Aorta (tissue), 5 donors: ENCODE measurements at places on chromosomes 2 and 18. TPM values are rescaled to one million over a fixed set of nuclear protein-coding genes. Genes with fewer than 3 reads are reported as not detected.

Gene UGT1A1
- total RNA-seq: not detected

Gene TEX51
- total RNA-seq: not detected

Gene GCA
- 35.2 TPM for total RNA-seq

Gene UGT1A5
- total RNA-seq: not detected

Gene LRATD1
- 2.0 TPM for total RNA-seq

Gene PRSS56
- not detected for total RNA-seq

Gene MAL
- 1.9 TPM for total RNA-seq

DNA sequence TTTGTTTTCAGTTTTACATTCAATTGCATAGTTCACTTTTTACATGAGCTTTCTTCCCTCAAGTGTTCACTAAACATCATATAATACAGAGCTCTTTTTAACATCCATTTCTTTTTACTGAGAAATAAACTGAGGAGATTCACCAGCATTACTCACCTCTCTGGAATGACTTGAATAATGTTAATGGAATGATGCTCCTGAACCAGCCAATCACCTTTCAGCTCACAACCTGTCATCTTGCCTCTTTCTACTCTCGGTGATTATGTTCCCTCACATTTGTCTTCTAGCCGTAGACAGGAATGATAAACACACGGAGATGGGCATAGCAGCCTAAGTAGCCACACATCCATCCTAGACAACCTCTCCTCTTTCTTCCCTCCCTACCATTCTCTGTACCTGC is 301.7 kb downstream of the PAX3 start:
- no peak for DNase-seq

GRCh38 chr18:22858121-22858520 is 75.0 kb upstream of the RBBP8 start:
- no peak for DNase-seq

- DNase-seq: no peak
Measured at GRCh38 chr2:100603414-100603813, 40.6 kb downstream of the PDCL3 start.

DNA sequence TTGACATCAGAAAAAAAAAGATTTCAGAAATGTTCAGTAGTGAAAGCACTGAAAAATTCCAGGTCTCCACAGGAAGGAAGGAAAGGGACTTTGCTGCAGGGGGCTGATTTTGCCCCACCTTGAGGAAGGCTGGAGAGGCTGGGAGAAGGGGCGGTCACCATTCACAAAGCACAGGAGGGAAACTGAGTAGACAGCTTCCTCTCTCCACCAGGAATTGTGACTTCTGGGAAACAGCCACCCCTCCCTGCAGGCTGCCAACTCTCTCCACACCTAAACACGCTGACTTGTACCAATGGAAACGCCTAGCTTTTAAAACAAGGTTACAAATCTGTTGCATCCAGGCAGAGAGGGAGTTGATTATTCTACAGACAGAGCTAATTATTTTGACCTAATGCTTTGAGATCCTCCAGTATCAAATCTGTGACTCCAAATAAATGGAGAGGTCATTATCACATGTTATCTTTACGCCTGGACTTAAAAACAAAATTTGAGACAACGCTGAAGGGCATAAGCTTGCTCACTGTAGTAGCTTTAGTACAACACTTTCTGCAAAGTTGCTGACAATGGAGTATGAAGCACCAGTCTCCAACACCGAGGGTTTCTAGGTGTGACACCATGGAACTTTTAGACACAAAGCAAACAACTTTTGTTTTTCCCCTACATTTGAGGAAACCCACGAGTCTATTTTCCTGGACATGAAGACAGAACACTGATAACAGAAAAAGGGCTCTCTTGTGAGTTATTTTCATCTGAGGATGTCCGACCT is 42.7 kb downstream of the EPHA4 start:
- DNase-seq: no peak

DNA sequence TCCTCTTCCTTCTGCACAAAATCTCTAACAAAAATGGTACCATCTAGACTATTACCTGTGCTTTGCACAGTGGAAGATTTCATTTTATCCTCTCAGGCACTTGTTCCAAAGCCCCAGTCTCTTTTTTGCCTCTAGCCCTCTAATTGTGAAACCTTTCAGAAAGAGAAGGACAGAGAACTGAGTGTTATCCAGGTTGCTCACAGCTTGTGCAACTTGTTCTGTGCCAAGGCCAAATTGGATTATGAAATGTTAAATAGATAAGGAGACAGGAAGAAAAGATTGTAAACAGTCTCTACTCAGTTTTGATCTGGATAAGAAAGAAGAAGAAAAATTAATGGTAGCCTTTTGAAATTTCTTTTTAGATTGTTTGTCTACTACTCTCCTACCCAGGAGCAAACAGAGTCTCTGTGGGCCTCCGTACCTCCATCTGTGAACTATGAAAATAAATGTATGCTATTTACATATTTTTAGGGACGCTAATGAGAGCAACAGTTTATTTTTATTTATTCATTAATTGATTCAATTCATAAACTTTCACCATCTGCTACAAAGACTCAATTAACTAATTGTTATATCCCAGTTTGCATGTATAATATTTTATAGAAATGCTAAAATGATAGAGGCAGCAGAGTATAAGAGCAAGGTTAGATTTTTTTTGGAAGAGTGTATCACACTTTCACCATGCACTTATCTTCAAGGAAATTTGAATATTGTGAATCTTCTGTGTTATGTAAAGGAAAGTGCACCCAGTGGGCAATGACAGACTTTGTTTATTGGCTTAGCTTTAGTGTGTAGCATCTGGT is 339.0 kb upstream of the ETAA1 start:
- DNase-seq: no peak

DNA sequence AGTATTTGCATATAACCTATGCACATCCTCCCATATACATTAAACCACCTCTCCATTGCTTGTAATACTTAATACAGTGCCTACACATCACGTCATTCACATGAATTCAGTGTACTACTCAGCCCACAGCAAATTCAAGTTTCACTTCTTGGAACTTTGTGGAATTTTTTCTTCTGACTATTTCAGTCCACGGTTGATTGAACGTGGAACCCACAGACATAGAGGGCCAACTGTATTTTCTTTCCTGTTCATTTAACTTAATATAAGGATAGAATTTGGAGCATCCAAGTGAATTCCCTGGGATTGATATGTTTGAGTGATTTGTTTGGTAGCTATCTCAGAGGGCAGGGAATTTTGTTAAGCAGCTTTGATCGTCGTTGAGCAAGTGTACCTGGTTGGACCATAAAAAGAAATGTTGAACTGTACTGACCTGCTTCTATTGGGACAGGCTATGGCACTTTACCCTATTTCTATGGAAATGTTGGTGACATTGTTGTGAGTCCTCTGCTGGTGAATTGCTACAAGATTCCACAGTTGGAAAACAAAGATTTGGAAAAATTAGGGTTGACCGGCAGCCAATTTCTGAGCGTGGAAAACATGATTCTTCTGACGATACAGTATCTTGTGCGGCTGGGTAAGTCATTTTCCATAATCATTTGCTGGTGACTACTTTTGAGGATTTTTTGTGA is 156.6 kb downstream of the ESCO1 start:
- DNase-seq: no peak

- no peak for DNase-seq
Measured at GRCh38 chr2:217625557-217626169, 377.1 kb downstream of the TNS1 start.

- DNase-seq: peak; percentile 53
Measured at GRCh38 chr2:55231546-55232083, 478 bp downstream of the CLHC1 start.

GRCh38 chr18:35836932-35837331 is 135.5 kb upstream of the RMP24 start:
- no peak for DNase-seq

GRCh38 chr2:181790716-181791649 is 100.5 kb upstream of the ITPRID2 start:
- no peak for DNase-seq

- no peak for DNase-seq
Measured at GRCh38 chr2:235449568-235449967, 44.3 kb upstream of the AGAP1 start.

- no peak for DNase-seq
Measured at GRCh38 chr18:46859855-46860254, 57.5 kb downstream of the PIAS2 start.

DNA sequence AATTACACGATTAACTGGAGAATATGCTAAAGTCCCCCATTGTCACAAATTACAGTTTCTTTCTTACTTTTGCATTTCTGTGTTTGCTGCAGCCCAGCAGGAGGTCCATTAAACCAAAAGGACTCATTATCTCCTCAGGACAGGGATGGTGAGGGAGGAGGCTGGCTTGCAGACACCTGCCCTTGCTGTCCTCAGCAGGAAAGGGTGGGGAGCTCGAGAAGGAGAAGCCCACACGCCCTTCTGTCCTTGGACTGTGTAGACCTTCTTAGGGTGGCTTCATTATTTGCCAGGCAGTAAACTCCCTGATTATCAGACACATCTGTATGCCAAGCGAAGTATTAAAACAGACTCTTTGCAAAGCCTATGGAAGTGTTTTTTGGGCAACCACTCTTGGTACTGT is 196.0 kb downstream of the LDLRAD4 start:
- no peak for DNase-seq

- no peak for DNase-seq
Measured at GRCh38 chr2:154457286-154457685, 241.2 kb upstream of the KCNJ3 start.

DNA sequence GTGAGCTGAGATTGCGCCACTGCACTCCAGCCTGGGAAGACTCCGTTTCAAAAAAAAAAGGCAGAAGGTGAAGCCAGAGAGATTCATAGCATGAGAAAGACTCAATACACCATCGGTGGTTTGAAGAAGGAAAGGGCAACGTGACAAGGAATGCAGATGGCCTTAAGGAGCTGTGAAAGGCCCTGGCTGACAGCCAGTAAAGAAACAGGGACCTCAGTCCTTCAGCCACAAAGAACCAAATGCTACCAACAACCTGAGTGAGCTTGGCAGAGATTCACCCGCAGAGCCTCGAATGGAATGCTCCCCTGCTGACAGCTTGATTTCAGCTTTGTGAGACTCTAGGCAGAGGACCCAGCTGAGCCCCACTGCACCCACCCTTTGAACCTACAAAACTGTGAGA is 154.9 kb upstream of the NDUFV2 start:
- DNase-seq: no peak

- DNase-seq: peak; percentile 86
Measured at GRCh38 chr18:48947560-48947959, 3.2 kb downstream of the SMAD7 start.

GRCh38 chr18:67117804-67118203 is 398.7 kb downstream of the DSEL start:
- DNase-seq: no peak

GRCh38 chr18:70288171-70288850 is 534 bp upstream of the SOCS6 start:
- DNase-seq: peak; percentile 83

DNA sequence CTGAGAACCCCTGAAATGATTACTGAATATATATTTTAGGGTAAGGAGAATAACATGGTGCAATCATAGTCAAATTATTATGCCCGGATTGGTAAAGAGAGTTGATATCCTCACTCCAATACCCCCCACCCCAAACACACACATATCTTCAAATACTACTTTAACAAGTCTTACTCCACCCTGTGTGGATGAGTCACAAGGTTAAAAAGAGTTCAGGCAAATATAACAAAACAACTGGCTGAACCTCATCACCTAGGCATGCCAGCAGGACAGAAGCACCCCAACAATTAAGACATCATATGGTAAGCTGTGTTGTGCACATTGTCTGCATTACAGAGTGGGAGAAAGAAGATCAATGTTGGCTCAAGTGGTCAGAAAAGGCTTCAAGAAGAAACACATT is 857.4 kb downstream of the TDRD15 start:
- no peak for DNase-seq

DNA sequence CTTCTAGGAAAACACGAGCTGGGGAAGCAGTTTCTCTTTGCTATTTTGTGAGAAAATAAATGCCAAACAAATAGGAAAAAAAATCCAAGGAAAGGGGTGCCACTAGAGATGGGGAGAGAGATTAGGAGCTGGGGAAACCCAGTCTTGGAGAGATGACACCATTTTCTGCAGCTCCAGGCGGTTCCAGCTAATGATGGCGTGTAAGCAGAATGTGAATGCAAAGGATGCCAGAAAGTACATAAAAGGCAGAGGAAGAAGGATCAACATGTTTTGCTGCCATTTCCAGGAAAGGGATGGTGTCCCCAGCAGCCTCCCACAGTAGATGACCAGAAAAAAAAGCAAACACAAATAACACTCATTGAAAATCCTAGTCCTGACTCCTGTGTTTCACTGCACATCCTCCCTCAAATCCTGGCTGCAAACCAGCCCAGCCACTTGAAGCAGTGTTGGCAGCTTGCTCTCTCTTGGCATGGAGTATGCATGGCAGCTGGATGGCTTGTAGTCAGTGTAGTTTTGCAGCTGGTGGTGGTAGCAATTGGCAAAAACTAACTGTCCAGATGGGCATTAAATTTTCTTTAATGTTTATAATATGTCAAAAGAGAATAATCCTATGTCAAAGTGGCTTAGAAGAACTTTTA is 93.6 kb downstream of the FTCDNL1 start:
- peak; percentile 47 for DNase-seq

DNA sequence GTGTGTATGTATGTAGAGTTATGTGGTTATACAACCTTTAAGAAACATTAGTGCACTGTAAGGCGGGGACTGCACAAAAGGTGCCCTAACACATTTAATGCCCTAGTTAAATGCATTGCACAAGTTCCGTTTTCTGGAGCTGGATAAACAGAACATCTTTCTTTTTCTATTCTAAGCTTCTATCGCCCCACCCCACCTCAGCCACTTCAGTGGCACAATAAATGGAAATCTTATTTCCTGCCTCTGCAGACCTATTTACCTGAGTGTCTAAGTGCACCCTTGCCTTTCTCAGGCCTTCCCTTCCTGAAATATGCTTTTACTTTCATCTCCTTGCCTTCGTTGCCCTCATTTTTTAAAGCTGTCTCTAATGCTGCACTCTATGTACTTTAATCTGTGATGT is 123.5 kb downstream of the TANC1 start:
- no peak for DNase-seq
